ENCODE measurements at places on chromosomes 4 and X. TPM values are rescaled to one million over a fixed set of nuclear protein-coding genes. Genes with fewer than 3 reads are reported as not detected.

Gene MTTP
- 0.04 TPM for total RNA-seq

Gene HDX
- 3.3 TPM for total RNA-seq

Gene ZNF732
- 0.08 TPM for total RNA-seq

Gene GAGE12E
- not detected for total RNA-seq
